ENCODE measurements at places on chromosomes 2 and 18.

DNA sequence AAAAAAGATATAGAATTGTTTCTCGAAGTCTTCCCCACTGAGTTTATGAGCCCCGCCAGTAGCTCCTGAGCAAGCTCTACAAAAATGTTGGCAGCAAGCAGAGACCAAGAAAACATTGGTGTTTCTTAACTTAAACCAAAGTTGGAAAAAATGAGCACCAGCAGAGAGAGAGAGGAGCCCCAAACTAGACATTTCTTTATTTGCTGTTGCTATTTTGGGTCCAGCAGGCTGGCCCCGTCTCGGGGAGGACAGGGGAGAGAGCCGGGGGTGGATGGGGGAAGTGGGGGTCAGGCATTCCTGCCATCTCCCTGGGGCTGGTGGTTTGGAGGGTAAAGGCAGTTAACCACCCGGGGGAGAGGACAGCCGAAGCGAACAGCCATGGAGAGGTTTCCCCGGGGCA, 113.0 kb downstream of the DYSF start:
- DNase-seq: no peak

GRCh38 chr2:6353669-6354068, 512.0 kb downstream of the CMPK2 start:
- no peak for DNase-seq

GRCh38 chr2:61995065-61995464, 89.6 kb downstream of the COMMD1 start:
- DNase-seq: no peak

DNA sequence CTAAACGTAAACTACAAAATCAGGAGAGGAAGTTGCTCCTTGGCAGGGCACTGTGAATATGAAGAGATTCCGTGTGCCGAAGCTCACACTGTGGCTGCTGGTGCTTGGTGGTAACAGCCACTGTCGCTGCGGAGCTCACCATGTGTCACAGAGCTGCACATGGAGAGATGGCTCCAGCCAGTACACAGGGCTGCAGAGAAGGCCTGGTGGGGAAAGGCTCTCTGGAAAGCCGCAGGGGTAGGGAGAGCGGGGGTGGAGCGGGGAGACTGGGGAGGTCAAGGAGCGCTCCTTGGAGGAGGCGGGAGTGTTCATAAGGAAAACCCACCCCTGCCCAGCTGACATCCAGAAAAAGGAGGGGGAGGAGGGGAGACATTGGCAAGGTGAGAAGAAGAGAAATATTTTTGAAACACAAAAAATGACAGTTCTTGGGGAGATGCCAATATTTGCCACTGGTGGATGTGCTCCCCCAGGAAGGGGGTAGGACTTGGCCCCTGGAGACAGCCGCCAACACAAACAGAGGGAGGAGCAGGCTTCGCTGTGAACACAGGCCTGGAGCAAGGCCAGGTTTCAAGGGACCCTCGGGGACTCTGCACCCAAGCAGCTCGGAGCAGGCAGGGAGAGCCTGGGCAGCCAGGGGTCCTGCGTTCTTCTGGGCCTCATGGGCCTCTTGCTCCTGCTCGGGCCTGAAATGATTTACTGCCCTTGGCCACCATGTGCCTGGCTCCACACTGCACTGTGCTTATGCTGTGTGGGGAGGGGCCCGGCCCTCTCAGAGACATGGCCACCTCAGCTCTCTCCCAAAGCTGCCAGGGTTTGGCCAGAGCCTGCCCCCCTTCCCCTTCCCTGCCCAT, 102.6 kb upstream of the GLI2 start:
- no peak for DNase-seq

DNA sequence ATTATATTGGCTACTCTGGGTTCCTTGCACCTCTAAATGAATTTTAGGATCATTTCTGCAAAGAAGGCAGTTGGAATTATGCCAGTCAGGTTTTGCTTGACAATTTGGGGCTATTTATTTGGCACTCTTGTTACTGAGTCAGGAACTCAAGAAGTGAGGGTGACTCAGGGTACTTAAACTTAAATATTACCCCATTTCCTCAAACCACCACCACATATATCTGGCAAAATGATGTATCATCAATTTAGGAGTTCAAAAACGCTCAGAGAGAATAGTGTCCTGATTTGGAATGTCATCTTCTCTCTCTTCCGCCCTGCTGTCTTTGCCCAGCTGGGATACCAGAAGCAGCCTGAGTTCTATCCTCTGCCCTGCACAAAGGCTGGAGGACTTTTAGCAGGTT, 2.4 kb upstream of the THNSL2 start:
- no peak for DNase-seq

GRCh38 chr2:192729369-192729768, 534.6 kb upstream of the TMEFF2 start:
- no peak for DNase-seq

- DNase-seq: no peak
Measured at GRCh38 chr2:98793275-98793674, 62.3 kb upstream of the MGAT4A start.

GRCh38 chr18:78496079-78496478, 483.5 kb upstream of the SALL3 start:
- DNase-seq: no peak

GRCh38 chr2:127066942-127067341, 40.0 kb downstream of the BIN1 start:
- DNase-seq: no peak

GRCh38 chr2:230805353-230806017, 59.3 kb upstream of the ITM2C start:
- no peak for DNase-seq

GRCh38 chr2:218870984-218871344, 9.7 kb upstream of the WNT10A start:
- no peak for DNase-seq

DNA sequence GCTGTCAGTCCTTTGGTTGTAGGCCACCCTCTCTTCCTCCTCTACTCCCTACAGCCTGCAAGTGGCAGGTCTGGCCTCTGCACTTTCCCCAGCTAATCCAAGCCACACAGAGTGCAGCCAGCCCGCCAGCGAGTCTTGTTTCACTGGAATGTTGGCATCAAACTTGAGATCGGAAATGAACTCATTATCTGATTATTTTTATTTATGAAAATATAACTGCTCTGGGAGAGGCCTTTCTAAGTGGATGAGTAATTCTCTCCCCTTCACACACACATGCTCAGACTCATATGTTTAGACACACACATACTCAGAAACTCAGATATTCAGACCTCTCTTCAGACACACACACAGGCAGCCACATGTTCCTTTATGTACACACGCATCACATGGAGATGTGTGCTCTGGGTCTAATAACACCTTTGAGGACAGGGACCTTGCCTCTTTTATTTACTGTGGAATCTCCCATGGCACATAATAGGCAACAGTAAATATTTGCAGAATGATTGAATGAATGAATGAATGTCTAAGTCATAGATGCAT, 151.3 kb downstream of the ZFP36L2 start:
- DNase-seq: no peak

- DNase-seq: no peak
Measured at GRCh38 chr2:219060821-219061791, at the start of gene IHH. Gene IHH (minus strand): TSS chr2:219060921. CDS start chr2:219060467, 454 bp downstream.

DNA sequence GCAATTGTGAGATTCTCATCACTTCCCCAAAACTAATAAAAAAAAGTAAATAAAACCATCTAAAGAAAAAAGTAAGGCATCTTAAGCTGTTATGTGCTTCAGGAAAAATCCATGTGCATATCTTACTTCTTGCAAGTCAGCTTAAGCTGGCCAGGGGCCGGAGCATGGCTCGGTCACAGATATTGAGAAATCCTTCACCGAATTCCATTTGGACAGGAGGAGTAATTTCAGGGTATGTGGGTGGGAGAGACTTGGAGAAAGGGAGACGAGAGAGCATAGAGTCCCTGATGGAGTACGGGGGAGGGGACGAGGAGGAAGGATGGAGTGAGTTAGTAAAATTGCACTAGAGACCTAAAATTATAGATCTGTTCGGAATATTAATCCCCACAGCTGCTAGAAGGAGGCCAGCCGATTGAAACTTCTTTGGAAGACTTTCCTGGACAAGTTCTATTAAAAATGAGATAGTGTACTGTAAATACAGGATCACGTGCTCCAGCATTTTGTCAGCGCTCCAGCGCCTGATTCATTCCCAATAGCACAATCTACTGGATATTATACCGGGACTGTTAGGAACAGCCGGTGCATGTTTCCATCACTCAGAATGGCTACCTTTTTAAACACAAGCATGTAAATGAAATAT, 438.5 kb downstream of the ZNF516 start:
- no peak for DNase-seq

- DNase-seq: no peak
Measured at GRCh38 chr18:37334631-37335408, 230.8 kb downstream of the CELF4 start.

DNA sequence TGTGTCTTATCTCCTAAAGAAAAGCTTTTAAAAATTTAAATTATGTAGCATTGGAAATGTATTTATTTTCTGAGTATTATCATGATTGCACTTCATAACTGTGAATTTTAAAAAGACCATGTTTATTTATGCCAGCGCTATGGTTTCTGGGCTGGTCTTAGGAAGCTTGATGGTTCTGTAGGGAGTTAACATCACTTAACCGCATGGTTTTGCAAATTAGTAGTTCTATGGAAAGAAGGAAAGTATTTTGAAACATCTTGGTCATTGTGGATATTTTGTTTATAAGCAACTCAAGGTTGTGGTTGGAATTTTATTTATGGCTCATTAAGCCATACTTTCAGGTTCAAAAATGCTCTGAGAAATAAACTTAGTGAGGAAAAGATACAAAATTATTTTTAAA, 549.4 kb downstream of the STK39 start:
- no peak for DNase-seq
